ENCODE measurements at places on chromosomes 6 and 20.

DNA sequence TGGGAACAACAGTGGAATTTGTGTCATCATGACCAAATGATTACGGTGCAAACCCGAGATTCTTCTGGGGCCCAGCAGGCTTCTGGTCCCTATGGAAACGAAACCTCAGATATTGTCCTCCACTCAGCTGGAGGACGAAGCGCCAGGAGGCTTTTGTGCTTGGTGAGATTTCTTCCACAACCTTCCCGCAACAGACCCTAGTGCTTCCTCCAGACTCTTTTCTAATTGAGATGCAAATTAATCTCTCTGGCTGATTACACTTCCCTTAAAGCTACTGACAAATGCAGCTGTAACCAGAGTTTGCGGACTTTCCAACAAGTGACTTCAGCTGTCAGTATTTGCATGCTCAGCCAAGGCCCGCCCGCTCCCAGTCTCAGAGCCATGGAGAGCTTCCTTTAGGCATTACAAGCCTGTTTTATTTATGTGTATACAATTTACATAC lies 96.0 kb downstream of the INSM1 start:
- no peak for DNase-seq

DNA sequence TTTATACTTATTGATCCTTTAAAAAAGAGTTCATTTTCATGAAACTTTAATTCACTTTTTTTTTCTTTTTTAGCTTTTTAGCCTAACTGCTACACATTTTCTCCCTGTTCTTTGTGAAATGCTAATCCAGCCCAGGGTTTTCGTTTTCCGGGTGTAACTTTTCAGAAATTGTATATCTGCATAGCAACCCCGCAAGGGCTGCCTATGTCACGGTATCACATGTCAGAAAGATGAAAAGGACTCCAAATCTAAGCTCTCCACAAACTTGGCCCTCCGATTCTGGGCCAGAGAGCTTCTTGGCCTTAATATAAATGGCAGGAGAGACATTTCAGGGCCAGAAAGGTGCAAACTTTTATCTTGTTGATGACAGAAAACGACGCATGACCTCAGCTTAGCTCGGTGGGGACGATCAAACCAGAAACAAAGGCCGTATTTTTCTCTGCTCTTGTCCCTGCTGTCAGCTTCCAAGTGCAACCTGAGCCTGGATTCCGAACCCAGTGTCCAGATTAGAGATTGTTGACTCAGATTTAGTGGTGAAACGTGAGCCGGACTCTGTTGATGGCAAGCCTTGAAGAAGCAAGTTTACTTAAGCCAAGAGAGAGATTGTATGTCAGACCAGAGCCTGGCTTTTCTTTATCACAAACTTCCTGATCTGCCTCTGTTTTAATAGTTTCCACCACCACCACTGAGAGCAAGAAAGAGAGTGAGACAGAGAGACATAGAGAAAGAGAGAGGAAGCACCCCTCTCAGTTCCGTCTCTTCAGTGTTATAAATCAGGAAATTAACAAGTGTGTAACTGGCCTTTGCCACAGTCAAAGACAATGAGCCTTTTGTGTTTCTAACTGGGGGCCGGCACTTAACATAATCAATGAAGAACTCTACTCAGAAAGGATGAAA lies 157.8 kb downstream of the SCML4 start:
- no peak for DNase-seq

- no peak for DNase-seq
Measured at GRCh38 chr6:56946368-56946767, 8.5 kb upstream of the BEND6 start.

DNA sequence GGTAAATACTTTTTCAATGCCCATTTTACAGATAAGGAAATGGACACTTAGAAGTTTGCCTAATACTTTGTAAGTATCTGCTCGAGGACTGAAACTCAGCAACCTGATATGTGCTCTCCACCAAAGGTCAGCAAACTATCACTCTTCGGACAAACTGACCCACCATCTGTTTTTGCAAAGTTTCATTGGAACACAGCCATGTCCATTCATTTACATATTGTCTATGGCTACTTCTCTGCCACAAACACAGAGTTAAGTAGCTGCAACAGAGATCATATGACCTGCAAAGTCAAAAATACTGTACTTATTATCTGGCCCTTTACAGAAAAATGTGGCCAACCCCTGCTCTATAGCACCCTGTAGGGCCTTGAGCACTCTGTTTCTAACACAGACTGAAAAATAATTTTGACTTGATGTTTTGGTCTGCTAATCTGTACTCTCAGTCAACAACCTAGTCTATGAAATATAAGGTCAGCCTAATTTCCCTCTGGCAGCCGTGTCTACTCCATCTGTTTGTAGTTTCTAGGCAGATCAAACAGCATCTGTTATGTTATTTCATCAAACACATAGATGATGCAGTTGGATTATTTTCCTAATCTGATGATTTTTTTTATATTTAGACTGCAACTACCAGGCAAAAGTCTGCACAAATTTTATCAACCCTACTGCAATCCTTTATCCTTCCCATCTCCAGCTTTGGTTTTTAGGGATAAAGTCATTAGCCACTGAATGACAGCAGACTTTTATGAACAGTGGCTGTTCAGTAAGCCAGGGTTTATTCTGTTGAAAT lies 41.4 kb upstream of the BEND6 start:
- DNase-seq = no peak

- DNase-seq = no peak
Measured at GRCh38 chr6:32472781-32473375, 33.2 kb downstream of the HLA-DRA start.

DNA sequence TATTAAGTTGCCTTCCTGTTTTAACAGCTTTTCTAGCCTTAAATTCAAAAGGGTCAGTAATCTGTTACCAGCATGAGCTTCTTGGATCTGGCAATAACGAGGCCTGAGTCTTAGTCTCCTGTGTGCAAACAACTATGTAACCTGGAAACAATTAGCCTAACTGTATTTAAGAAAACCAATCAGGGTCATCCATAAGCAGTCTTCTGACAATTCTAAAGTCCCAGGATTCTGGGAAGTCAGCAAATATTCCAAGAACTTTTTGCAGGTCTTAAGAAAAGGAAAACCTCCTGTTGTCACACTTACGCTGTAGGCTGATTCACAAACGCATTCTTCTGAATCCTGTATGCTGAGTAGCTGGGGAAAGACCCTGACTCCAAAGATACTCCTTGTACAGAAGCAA lies 90.4 kb downstream of the COL12A1 start:
- DNase-seq = no peak

DNA sequence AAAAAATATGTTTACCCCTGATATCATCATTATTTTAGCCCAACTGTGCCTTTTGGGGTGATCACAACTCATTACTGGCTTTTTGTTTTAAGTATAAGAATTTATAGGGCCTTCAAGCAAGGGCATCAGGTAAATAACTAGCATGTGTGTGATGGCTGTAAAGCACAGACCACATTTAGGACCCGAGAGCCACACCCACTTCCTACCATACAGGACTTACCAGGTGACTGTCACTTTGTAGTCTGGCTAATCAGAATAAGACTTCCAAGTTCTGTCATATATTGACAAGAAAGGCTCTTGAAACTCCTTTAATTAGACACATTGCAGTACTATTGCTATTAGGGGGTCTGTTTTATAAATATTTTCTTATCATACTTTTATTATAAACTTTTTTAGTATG lies 31.1 kb downstream of the TMEM242 start:
- no peak for DNase-seq

GRCh38 chr20:57811374-57812020 lies 101.7 kb upstream of the PMEPA1 start:
- no peak for DNase-seq

- DNase-seq = no peak
Measured at GRCh38 chr6:17202526-17202925, 78.6 kb upstream of the RBM24 start.

GRCh38 chr20:25535762-25536161 lies 49.6 kb downstream of the NINL start:
- DNase-seq = no peak

Data from hematopoietic multipotent progenitor cell treated with erythropoietin and hydrocortisone succinate and interleukin-3 and kit ligand, for 8 days (in vitro differentiated cells).